Type B pancreatic cell (in vitro differentiated cells): ENCODE measurements at places on chromosomes 1 and 21. TPM values are rescaled to one million over a fixed set of nuclear protein-coding genes. Genes with fewer than 3 reads are reported as not detected.

Gene UBE4B
- total RNA-seq = 55.1 and 58.7 TPM in 2 replicates

DNA sequence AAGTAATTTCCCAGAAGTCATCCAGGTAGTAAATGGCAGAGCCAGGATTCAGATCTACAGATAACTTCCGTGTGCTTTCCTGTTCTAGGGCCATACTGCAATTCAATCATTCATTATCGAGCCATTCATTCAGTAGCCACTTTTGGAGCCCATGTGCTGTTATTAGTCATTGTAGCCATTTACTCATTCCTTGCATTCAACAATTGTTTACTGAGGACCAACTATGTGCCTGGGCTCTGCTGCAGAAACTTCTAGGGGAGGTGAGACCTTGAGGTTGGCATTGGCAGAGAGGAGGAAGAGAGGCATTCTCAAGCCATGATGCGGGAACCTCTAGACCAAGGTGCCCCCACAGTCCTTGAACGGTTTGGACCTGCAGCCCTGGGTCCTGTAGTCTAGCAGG lies 27.9 kb downstream of the EPHB2 start:
- no peak for DNase-seq

GRCh38 chr1:229853751-229854150 lies 213.3 kb upstream of the GALNT2 start:
- no peak for DNase-seq

- no peak for DNase-seq
These were observed 535.8 kb upstream of the ADGRL2 start for GRCh38 chr1:81264976-81265375.

DNA sequence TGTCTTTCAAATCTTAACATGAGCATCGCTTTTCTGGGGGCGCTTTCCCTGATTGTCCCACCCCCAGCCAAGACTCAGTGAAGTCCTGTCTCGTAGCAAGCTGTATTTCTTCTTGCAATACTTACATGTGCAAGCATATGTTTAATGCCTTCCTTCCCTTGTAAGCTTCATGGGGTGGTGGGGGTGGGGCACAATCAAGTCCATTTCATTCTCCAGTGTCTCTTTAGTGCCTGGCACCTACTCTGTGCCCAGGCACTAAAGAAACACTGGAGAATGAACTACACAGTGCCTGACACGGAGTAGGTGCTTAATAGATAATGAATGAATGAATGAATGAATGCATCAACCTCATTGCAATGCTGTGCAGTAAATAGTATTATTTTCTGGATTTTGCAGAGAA lies 143.1 kb downstream of the PLPP3 start:
- no peak for DNase-seq

Gene AADACL4
- not detected in 2 replicates for total RNA-seq

Gene ETV3L
- not detected in 2 replicates for total RNA-seq

Gene BSDC1
- 66.5 and 71.3 TPM in 2 replicates for total RNA-seq

DNA sequence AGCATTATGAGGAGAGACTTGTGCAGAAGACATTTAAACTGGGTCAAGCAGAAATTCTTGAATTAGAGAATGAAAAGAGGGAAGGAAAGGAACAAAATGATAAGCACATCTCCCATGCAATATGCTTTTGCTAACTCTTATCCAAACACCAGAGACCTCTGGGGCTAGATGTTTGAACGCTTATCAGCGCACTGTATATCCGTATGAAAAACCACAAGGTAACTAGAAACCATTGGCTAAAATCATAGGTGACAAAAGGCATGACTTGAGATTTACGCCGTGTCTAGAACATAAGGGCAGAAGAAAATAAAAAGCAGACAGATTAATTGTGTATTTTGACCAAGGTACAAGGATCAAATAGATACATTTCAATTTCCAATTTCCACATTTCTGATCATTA lies 38.0 kb upstream of the TIAM1 start:
- no peak for DNase-seq

- DNase-seq = no peak
These were observed 66.4 kb upstream of the BTG3 start for GRCh38 chr21:17679002-17679600.

- no peak for DNase-seq
These were observed 5.2 kb upstream of the LRRC53 start for GRCh38 chr1:74517599-74518051.

DNA sequence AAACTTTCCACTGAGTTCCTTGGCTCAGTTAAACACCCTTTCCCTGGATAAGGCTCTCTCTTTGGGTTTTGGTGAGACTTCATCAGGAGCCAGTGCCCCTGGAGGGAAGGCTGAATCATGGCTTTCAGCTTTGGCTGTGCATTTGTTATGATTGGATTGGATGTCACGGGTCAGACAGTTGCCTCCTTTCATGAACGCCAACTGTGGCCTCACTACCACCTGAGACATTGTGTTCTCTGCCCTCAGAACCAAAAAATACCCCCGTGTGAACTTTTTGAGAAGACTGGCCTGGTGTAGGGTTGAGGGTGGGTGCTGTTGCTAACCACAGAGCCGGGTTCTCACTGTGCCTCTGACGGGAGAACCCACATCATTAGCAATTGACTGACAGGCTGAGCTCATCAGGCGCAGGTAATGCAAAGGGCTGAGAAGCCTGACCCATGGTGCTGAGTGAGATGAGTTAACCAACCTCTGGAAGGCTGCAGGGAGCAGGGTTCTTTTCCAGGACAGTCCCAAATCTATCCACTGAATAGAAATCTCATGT lies 65.6 kb downstream of the HHAT start:
- no peak for DNase-seq

GRCh38 chr1:106027871-106028270 lies 1028.6 kb upstream of the PRMT6 start:
- no peak for DNase-seq

DNA sequence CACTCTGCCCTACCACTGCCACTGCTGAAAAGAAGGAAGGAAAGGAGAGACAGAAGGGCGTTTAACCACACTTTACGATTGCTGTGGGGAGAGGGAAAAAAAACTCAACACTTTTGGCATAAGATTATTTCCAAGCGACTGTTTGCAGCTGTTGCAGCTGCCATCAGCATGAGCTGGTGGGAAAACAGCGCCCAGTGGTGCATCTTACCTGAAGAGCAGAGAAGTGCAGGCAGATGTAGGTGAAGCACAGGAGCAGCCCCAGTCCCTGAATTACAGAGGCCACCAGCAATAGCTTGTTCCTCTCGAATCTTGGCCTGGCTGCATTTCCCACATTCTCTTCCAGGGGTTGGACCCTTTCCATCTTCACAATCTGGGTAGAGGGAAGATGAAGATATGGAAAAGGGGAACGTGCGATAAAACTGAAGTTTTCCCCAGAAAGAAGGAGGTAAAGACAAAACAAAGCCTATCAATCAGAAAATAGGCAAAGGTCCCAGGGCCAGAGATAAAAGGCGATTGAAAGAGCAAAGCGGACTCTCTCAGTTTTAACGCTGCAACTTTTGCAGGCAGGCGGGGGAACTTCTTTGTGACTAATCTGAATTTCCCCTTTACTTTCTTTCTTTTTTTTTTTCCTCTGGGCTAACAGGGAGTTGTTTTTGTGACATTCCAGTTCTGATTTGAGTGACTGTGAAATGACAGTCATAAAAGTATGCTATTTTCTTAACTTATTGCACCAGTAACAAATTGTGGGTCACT lies at the start of gene TNFSF4:
Gene TNFSF4 (minus strand): TSS at position 516 of the 753 bp plus-strand sequence. CDS start 155 bp downstream, at position 361.
- no peak for DNase-seq

Gene AIRE
- 0.12 TPM in 1 of 2 replicates, not detected in the other for total RNA-seq

Gene DENND2C
- 3.6 and 8.8 TPM in 2 replicates for total RNA-seq

DNA sequence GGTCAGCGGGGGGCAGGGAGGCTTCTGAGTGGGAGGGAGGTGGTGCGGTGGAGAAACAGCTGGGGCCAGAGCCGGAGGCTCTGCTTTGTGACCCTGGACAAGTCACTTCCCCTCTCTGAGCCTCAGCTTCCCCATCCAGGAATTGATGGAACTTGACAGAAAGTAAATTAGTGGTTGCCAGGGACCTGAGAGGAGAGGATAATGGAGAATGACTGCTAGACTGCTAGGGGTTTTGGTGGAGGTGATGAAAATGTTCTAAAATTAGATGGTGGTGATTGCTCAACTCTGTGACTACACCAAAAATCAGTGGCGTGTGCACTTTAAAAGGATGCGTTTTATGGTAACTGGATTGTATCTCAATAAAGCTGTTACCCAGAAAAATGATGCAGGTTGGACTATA lies 100.9 kb downstream of the ARHGEF10L start:
- DNase-seq = no peak

- DNase-seq = no peak
These were observed 30.8 kb upstream of the GTF2B start for GRCh38 chr1:88922214-88922613.

DNA sequence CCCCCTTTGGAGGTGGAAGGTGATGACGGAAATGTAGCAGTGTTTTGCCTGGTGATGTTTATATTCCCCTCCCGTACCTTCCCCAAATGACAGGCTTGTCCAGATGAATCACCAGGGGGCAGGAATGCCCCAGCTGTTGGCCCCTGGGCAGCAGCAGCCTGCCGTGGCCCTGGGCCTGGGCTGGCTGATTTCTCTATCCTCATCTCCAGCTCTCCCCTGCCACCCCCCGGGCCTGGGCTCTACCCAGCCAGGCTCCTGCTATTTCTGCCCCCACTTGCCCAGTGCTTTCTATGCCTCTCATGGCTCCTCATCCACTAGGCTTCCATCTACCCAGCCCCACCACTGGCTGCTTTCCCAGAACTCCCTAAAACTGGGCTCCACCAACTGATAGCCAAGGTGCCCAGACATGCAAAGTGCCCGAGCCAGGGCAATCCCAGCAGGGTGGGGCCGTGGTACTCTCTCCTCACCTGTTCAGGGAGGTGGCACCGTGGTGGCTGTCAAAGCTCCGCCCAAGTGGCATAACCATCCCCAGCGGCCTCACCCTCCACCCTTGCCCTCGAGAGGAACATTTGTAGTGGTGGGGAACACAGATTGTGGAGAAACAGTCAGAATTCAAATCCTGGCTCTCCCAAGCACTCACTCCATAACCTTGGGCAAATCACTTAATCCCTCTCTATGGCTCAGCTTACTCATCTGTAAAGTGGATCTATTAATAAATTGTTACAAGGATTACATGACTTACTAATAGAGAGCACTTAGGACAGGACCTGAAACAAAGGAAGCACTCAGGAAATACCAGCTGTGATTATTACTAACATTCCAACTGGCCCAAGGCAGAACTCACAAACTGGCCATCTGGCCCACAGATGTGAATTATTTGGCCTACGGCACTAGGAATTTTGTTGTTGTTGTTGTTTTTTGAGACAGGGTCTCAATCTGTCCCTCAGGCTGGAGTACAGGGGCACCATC lies 12.8 kb upstream of the ECE1 start:
- DNase-seq = no peak

DNA sequence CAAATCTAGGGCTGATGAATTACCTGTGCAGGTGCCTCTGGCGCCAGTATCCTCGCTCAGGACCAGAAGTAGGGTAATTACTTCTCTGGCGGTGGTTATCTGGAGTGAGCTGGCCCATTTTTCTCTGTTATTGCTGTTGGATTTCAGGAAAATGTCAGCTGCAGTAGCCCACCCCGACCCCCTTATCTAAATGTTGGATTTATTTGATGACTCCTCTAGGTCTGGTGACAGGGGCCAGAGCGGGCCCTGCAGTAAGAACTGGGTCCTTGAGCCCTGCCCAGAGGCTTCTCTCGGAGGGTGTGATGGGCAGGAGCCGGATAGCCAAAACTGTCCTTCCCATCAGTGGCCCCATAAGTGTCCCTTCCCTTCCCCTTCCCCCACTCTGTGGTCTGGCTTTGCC lies 384.3 kb downstream of the PTPRU start:
- no peak for DNase-seq

GRCh38 chr1:113811156-113811887 lies 954 bp downstream of the RSBN1 start:
- peak; percentile 74 for DNase-seq

DNA sequence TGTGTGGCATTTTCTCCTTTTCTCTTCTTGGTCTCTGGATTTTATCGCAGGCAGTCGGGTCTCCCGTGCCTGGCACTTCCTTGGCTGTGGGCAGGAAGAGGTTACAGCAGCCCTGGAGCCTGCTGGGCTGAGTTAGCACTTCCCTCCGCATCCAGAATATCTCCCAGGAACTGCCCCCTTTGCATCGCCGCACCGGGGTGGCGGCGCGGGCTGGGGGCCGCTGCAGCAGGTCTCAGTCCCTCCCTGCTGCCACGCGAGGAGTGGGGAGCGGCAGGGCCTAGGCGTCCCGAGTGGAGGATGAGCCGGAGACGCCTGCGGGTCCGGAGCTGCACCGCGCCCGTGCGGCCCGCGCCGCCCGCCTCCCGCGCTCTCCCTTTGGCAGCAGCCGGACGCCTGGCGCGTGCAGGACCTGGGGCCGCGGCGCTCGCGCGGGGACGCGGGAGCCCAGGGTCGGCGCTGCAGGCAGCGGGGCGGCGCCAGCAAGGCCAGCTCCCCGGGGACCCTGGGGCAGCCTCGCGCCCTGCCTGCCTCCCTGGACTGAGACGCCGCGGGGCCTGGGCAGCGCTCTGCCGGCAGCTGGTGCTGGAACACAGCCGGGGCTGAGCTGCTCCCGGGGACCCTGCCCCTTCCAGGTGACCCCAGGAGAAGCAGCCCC lies 192.8 kb downstream of the PRDM2 start:
- peak; percentile 71 for DNase-seq

GRCh38 chr1:63928186-63929105 lies 154.6 kb downstream of the ROR1 start:
- no peak for DNase-seq

GRCh38 chr1:4422504-4423289 lies 231.7 kb upstream of the AJAP1 start:
- DNase-seq = no peak

DNA sequence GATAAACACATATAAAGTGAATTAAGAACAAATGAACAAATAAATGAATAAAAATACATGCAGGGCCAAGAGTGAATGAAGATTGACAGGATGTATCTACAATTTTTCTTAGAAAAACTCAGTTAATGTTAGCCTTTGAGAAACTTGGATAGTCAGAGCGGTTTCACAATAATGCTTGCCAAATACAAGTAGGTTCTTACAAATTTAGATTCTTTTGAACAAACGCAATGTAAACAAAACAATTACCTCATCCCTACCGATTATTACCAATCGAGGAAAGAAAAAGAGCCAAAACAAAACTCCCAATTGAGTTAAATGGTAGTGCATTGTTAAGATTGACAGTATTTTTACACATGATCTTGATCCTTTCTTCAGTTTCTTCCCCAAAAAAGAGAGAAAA lies 176.9 kb upstream of the DEPDC1 start:
- no peak for DNase-seq

Gene KIF21B
- 0.79 and 7.6 TPM in 2 replicates for total RNA-seq

Gene DR1
- 47.3 and 49.0 TPM in 2 replicates for total RNA-seq

DNA sequence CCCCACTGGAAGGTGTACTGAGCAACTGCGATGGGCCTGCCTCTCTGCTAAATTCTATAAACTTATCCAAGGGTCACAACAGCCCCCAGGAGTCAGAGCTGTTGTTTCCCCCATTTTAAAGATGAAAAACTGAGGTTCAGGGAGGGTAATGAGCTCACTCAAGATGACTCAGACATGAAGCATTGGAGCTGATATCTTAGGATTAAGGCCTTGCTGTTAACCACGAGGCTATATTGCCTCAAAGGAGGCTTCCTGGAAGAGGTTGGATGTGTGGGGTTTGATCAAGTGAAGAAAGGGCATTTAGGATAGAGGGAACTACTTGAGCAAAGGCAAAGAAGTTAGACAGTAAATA lies 6.7 kb downstream of the LDLRAP1 start:
- DNase-seq = no peak

GRCh38 chr1:180268556-180269075 lies 38.6 kb downstream of the LHX4 start:
- DNase-seq = no peak

GRCh38 chr1:229148041-229148671 lies 122.8 kb upstream of the RAB4A start:
- DNase-seq = no peak

GRCh38 chr1:180386745-180387367 lies 115.5 kb downstream of the ACBD6 start:
- no peak for DNase-seq

- no peak for DNase-seq
These were observed 77.9 kb downstream of the TRABD2B start for GRCh38 chr1:47919113-47919833.

Gene TMCC2
- total RNA-seq = 3.0 and 6.2 TPM in 2 replicates

Gene TMEM82
- 1.1 TPM in 2 replicates for total RNA-seq
